ENCODE measurements at places on chromosomes 12 and 14.

DNA sequence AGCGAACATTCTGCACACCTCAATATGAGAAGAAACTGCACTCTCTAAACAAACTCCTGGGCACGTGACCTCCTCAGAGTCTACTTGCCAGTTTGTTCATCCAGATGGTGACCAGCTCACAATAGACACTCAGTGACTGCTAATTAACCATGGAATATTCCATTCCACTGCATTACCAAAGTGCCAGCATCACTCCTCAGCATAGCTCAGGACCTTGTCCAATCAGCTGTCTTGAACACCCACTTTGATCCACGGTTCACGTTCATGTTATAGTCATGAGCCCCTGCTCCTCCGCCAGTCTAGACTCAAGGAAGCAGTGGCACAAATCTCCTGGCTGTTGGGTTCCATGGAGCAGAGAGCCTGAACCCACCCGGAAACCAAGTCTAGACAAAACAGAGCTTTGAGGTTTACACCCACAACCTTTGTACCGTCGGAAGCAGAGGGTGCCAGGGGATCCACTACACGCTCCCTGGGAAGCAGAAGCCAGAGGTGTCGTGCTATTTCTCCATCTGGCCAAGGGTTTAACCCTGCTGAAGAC lies 285.3 kb downstream of the ZFP36L1 start:
- DNase-seq: no peak

GRCh38 chr14:76904100-76904739 lies 78.0 kb downstream of the LRRC74A start:
- no peak for DNase-seq

GRCh38 chr14:61388173-61388975 lies 67.0 kb downstream of the PRKCH start:
- no peak for DNase-seq

DNA sequence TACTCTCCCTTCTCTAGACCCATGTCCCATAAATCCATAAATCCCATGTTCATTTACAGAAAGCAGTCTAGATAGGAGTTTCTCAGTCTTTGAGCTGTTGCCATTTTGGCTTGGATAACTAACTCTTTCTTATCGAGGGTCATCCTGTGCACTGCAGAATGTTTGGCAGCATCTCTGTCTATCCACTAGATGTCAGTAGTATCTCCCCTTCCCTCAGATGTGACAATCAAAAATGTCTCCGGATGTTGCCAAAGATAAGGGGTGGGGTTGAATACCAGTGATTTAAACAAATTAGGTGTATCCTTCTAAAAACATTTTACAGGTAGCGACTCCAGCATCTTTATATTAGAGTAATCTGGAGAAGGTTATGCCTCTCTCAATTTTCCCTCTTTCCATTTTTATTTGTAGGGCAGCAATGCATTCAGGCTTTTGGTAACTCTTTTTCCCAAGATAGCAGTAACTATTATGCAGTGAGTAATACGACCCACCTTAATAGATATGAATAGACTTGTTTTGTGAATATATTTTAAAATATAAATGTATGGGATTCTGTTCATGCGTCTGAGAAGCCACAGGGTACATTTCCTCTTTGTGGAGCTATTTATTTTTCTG lies 100.7 kb downstream of the LRRK2 start:
- no peak for DNase-seq

- no peak for DNase-seq
Observed at GRCh38 chr12:3173008-3173553, 95.9 kb downstream of the TSPAN9 start.
